ENCODE measurements at places on chromosomes 4 and X.

GRCh38 chrX:132848296-132848970 lies 110.0 kb downstream of the HS6ST2 start:
- DNase-seq, result no peak

DNA sequence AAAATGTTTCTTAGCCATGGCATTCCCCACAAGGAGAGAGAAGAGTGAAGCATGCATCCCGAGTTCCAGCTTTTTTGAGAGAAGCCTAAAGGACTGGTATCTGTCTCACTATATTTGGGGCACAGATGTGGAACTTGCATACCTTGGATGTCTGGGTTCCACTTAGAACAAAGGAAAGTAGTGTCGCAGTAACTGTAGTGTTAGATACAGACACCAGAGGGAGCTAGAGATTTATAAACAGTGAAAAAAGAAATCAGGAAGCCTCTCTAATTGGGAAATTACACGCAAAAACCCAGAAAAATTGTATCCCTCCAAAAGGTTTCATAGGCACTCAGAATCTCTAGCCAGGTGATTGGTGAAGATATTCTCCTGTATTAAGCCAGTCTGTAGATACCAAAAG lies 34.4 kb downstream of the AGTR2 start:
- DNase-seq, result no peak

DNA sequence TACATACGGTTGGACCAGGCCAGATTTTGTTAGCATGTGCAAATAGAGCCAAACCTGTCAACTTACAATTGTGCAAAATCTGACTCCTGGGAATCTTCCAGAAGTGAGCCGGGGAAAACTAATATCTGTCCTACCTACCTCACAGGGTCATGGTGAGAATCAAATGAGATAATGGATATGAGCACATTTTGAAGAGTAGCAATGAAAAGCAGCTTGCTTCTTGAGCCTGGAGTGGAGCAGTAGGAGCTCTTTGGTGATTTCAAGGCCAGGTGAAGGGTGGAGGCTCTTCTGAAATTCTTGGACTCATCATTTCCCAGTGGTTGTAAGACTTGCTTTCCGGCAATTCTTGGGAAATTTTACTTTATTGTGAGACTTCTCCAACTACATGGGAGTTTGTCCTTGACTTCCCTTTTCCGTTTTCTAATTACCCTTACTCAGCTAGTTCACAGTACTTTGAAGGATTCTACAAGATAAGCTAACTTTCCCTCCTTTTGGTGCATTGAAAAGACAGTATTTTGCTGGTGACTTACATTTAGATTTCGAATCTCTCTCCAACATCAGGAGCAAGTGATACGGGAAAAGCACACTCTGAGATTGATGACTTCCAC lies 12.2 kb downstream of the PLAC1 start:
- no peak for DNase-seq

- no peak for DNase-seq
These were observed 318.8 kb downstream of the ZNF674 start for GRCh38 chrX:46226422-46226821.

DNA sequence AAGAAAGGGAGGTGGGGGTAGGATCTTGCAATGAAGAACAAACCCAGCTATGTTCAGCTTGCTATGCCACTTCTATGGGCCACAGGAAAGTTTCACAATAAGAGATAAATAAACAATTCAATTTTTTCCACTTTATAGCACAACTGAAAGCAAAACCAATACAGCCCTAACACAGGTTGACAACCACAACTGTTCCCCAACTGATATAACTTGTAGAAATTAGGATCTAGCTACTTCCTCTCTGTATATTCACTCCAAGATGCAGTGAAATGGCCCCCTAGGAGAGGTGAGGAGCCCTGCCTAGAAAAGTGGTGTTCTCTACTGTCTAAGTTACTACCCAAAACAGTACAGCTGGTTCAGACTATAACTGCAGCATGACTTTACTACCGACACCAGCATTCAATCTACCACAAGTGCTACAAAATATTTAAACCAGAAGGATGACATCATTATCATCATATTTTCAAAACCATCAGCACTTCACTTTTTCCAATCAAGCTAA lies 77.0 kb downstream of the FBXW7 start:
- DNase-seq, result no peak

Measured in GM19239 (cell line).